ENCODE measurements at places on chromosomes 16 and 17.

GRCh38 chr17:40418428-40418706 lies 671 bp upstream of the TOP2A start:
- no peak for DNase-seq

- DNase-seq: no peak
Measured at GRCh38 chr16:80197741-80198201, 343.0 kb upstream of the DYNLRB2 start.

DNA sequence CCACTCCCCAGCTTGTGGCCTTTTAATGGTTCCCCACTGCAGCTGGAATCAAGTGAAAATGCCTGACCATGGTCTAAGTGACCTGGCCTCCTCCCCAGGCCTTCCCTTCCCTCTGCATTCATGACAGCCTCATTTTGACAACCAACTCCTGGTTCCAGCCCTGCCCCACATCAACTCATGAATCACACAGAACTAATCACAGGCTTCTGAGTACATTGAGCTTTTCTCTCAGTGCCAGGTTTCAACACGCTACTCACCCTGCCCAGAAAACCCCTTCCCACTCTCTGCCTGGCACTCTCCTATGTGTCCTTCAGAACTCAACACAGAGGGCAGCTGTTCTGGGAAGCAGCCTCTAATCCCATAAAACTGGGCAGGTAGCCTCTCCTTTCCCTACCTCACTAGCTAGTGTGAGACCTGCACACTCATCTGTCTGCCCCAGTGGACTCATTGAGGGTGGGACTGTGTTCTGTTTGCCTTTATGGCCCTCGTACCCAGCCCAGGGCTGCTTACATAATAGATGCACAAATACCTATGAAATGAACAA lies 313.6 kb downstream of the GRIN2A start:
- DNase-seq: no peak

DNA sequence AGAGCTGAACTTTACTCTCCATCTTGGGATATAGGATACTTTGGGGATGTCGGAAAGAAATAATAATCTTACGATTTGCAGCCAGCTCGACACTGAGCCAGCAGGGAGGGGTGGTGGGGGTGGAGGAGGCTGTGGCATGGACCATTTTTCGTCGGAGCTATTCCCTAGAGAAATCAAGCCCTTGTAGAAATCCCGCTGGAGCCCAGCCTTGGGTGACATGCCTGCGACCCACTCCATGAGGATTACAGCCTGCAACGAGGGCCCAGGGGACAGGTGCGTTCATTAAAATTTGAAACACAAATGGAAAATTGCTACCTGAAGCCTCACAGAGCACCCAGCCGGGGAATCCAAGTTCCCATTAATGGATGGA lies 82.8 kb upstream of the GSE1 start:
- no peak for DNase-seq

DNA sequence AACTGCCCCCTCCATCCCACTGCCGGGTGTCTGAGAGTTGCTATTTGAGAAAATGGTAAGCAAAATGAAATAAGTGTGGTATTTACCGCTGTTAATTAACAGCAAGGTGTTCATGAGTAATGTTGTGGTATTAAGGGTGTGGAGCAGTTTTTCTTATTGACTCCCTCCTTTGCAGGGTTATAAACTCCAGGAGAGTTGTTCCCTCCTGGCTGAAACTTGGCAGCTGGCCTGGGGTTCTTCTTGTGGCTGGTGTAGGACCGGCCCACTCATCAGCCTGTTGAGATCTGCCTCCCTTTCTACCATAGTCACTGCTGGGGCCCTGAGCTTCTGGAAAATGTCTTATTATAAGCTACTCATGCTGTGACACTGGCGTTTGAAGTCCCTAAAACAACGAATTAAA lies 128.6 kb downstream of the SOX9 start:
- DNase-seq: no peak

DNA sequence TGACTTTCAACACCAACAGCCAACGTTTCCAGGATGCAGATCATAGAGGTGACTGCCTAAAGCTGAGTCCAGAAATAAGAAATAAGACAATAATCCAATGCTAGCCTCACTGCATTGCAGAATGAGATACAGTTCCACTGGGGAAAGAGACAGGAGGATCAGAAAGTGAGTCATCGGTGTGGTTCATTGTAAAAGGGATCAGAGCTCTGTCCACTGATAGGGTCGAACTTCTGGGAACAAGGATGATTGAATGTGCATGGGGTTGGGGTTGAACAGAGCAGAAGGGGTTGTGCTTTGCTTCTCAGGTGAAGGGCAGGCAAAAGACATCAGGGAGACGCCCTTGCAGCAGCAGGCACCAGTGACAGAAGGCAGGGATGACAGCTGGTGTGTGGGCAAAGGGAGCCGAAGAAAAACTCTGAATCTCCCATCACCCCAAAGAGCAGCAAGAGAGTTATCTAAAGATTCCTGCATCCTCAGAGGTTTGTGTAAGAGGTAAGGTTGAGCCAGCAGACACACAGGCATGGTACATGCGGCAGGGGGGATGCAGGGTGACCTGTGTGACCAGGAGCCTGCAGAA lies 16.4 kb downstream of the CLEC10A start:
- no peak for DNase-seq

GRCh38 chr17:63519972-63520882 lies 2.9 kb upstream of the KCNH6 start:
- DNase-seq: no peak

All from stimulated activated CD4-positive, alpha-beta T cell treated with anti-CD3 and anti-CD28 coated beads, Interleukin-2, amount 100 ng/mL, for 4 hours (primary cell).